Fibroblast of skin of left biceps (primary cell): ENCODE measurements at places on chromosomes 12 and 14.

- DNase-seq: peak; percentile 29
Measured at GRCh38 chr12:95802482-95803270, 12.1 kb upstream of the NTN4 start.

GRCh38 chr12:104929977-104930376, 28.1 kb downstream of the SLC41A2 start:
- no peak for DNase-seq

GRCh38 chr12:1314523-1314922, 279.9 kb downstream of the FBXL14 start:
- DNase-seq: no peak

DNA sequence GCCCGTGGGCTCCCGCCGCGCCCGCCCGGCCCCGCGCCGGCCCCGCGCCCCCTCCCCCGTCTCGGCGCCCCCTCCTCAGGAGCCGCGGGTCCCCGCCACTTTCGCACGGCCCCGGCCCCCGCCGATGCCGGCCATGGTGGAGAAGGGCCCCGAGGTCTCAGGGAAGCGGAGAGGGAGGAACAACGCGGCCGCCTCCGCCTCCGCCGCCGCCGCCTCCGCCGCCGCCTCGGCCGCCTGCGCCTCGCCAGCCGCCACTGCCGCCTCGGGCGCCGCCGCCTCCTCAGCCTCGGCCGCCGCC, 263 bp downstream of the RCOR1 start:
- no peak for DNase-seq

DNA sequence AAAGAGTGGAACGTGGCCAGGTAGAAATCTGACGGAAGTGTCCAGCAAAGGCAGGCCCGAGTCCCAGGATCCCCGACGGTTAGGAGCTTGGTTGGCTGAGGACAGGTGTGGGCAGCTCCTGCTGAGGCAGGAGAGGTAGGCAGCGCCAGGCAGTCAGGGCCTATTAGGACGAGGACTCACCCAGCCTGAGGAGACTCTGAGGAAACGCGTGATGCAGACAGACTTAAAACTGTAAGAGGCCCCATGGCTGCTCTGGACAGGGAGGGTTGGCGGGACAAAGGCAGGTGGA, 255.7 kb upstream of the SFSWAP start:
- DNase-seq: no peak

DNA sequence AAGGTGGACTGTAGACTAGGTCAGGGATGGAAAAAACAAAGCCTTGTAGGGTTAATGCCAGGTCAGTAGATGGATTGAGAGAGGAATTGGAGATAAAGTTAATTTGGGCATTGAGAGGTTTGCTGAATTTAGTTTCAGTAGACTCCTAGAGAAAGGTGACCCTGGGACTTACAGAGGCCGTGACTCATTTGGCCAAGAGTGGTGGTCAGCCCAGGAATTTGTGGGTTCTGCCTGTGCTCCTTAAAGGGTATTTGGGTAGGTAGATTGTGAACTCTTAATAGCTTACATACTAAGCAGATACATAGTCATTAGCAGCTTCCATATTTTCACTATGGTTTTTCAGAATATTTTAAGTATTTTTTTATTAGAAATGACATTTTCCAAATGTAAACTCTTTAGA, 21.8 kb downstream of the PLEKHA5 start:
- DNase-seq: no peak

DNA sequence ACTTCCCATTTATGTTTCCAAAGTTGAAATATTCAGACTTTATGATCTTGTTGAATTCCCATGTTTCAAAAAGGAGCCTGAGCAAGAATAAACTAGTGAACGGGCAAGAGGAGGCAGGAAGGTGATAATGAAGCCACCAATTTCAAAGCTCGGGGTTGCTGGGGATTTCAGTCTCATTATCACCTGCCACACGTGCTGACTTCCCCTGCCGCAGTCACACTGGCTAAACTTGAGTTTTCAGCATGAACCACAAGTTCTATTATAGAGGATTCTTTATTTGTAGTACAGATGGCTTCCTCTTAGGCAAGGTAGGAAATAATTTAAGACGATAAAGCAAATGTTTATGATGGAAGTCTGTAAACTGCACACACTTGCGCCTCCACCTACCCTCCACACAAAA, 18.1 kb upstream of the DIABLO start:
- DNase-seq: no peak

DNA sequence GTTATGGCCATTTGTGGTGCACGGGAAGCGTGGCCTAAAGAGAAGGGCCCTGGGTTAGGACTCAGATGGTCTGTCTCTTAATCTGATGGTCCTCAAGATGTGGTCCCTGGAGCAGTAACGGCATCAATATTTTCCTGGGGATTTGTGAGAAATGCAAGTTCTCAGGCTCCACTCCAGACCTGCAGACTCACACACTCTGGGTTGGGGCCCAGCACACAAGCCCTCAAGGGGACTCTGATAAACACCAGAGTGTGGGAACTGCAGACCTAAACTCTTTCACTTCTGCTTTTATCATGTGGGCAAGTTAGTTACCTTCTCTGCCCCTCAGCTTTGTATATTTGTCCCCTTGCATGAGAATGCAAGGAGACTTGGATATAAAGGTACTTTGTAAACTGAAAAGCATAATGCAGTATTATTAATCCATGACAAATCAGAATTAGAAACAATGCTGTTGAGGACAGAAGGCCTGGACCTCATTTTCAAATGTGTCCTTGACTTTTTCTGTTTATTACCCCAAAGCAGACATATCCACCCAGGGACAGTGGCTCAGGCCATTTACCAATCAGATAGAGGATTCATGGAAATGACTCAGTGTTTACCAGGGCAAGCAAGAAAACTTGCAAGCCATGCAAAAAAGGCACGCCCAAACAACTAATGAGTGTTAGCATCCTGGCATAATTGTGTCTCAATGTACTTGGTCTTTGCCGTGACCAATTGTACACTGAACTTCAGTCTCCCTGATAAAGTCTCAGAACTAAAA, 157.0 kb downstream of the ASCL1 start:
- no peak for DNase-seq

GRCh38 chr14:100406505-100407131, 83.5 kb downstream of the SLC25A47 start:
- DNase-seq: no peak

DNA sequence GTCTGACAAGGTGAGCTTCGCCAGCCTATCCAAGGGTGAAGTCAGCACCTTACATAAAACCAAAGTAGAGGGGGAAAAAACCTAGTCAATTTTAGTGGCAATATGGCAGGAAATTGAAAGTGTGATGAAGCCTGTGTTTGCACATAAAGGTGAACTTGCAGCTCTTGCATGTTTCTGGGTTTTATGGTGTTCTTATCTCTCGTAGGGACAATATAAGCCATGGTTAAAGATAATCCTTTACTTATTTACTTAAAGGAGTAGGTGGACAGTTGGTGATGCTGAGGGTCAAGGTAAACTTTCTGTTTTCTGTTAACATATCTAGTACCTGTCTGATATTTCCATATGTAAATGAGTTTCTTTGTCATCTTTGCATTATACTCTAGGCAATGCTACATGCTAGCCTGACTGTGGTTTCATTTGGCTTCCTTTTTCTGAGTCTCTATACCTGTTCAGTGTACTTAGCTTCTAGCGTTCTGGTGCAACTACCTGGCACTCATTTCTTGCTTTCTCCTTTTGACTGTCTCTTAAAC, 32.8 kb downstream of the CCDC91 start:
- no peak for DNase-seq

DNA sequence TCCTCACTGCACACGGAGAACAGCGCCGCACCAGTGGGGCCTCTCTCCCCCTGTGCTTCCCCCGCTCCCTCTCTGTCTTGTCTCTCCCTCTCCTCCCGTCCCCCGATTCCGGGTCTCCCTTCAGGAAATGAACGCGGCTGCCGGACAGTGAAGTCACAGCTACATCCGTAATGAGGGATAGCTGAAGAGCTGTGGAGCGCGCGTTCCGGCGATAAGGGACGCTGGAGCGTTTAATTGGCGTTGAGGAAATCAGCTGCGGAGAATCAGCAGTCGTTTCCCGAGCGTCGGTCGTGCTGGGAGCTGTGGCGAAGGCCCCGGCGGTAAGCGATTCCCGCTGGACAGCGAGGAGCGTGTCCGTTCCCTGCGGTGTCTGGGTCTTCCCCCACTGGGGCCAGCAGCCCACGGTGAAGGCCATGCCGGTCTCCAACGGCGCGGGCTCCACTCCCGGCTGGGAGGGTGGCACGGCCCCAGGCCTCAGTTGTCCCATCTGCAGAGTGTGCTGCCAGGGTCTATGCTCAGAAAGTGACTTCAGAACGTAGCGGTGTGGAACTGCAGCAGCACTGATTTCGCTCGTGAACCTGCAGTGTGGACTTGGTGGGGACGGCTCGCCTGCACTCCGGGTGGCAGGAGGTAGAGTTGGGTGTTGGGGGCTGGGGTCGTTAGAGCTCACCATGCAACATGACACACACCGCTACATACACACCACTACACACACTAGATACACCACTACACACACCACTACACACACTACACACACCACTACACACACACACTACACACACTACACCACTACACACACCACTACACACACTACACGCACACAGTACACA, 10.9 kb downstream of the NOC4L start:
- DNase-seq: no peak

GRCh38 chr14:103695296-103696069, 19.8 kb downstream of the XRCC3 start:
- no peak for DNase-seq

GRCh38 chr12:132635076-132635955, 16.7 kb downstream of the P2RX2 start:
- no peak for DNase-seq

DNA sequence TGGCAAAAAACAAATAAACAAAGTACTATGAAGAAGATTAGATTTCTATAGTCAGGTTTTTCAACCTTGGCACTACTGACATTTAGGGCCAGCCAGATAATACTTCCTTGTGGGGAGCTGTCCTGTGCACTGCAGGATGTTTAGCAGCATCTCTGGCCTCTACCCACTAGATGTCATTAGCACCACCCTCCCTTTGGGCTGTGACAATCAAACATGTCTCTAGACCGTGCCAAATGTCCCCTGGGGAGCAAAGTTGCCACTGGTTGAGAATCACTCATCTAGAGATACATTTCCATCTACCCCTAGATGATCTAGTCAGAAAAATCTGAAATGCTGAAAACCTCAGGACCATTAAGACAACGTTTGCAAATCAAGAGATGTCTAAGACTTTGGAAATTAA, 29.9 kb downstream of the SRRM4 start:
- no peak for DNase-seq

- DNase-seq: no peak
Measured at GRCh38 chr12:96879301-96879700, 27.8 kb upstream of the NEDD1 start.

DNA sequence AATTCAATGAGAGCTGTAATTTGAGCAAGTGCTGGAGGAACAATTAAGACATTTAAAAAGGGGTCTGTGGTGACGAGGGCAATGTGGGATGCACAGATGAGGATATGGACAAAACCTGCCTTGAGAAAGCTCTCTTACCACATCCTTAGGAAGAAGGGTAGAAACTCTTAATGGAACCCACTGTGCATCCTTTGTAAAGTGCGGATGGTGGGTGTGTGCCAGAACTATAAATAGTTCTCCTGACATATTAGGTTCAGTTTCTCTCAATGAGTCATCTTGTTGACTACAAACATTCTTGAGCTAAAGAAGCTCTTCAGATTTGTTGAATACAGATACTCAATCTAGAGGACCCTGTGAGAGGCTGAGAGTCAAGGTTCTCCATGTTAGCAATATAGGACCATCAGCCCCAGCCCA, 106.1 kb upstream of the ANO4 start:
- no peak for DNase-seq

DNA sequence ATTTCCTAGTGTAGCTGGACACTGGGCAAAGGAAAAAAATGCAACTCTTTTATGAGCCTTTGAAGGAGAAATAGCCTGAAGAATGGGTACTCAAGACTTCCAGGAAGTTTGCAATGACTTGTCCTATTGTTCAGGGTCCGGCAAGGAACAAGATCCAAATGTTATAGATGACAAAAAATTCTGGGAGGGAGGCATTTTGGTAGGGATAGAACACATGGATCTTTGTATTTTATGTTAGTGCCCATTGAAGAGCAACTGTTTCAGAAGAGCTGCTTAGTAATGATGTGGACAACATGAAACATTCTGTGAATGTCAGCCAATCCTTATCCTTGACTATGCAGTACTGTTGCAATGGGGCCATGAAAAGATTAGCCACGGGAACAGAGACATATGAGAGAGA, 138.0 kb downstream of the MGAT4C start:
- DNase-seq: no peak

DNA sequence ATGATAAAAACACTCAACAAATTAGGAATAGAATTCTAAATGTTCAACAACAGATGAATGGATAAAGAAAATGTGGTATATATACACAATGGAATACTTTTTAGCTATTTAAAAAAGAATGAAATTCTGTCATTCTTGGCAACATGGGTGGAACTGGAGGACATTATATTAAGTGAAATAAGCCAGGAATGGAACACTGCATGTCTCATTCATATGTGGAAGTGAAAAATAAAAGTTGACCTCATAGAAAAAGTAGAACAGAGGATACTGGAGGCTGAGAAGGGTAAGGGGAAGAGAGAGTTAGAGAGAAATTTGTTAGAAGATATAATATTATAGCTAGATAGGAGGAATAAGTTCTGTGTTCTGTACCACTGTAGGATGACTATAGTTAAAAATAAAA, 35.8 kb upstream of the ZFP36L1 start:
- DNase-seq: no peak
